ENCODE measurements at places on chromosomes 13 and 19.

GRCh38 chr19:3055741-3056416, 6.4 kb downstream of the TLE5 start:
- no peak for DNase-seq

DNA sequence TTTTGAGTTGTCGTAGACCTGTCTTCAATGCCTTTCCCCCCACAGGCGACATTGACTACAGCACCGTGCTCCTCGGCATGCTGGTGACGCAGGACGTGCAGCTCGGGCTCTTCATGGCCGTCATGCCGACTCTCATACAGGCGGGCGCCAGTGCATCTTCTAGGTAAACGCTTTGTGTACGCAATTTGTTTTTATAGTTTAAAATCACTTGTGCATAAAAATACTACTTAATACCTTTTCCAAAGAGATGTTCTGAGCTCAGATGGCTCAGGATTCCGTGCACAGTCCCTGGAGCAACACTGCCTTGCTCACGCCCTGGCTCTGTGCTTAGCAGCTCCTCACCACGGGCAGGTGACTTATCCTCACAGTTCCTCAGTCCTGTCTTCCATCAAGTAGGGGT, 30.1 kb upstream of the DCUN1D2 start:
- no peak for DNase-seq

GRCh38 chr19:10634430-10634829, 9.1 kb downstream of the SLC44A2 start:
- no peak for DNase-seq

- DNase-seq = no peak
Measured at GRCh38 chr19:6274756-6275155, 5.0 kb downstream of the MLLT1 start.

DNA sequence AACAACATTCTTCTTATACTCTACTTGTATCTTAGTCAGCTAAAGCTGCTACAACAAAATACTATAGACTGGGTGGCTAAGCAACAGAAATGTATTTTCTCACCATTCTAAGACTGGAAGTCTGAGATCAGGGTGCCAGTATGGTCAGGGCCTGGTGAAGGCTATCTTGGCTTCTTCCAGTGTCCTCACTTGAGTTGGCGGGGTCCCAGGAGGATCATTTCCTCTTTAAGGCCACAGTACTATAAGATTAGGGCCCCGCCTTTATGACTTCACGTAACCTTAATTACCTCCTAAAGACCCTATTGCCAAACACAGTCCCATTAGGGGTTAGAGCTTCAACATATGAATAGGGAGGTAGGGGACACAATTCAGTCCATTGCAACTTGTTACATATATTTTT, 30.7 kb upstream of the DOCK9 start:
- no peak for DNase-seq

GRCh38 chr13:102914339-102914930, 68.6 kb downstream of the ERCC5 start:
- DNase-seq = no peak

DNA sequence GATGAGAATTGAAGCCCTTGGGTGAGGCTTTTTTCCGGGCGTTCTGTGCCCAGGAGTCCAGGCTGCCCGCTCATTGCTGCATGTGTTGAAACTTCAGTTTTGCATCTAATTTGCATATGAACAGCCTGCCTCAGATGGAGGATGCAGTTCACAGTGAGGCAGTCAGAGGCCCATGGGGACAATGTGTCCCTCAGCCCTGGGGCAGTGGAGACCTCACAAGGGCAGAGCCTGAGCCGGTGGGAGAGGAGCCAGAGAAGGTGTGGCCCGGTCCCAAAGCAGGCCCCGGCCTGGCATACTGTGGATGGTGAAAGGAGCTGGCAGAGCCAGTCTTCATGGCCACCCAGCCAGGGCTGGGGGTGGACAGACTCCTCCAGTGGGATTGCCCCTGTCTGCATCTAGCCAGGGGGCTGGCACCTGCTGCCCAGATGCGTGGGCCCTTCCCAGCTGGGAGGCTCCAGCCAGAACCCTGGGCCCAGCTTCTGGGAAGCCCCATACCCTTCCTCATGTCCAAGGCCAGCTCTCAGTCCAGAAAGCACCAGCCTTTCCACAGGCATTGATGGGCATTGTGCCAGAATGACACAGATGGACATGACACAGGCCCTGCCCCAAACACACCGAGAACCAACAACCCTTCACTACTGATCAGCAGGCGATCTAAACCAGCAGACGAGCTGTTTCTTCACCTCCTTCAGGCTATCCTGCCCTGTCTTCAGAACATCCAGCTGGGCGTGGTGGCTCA, 32.9 kb upstream of the KCTD15 start:
- no peak for DNase-seq

DNA sequence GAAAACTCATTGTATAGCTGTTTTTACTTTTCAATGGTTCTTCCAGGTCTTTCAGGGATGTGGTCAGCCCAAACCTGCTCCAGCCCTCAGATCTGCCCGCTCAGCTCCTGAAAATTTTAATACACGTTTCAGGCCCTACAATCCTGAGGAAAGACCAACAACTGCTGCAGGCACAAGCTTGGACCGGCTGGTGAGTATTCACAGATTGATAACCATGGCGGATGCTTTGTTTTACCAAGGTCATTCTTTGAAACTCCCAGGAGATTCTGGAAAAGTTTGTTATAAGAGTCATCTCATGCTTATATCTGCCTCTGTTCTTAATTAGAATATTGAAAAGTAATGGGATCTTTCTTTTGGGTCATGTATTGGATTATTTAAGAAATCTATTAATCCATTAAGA, 173.5 kb downstream of the DCT start:
- DNase-seq = no peak

GRCh38 chr13:78305171-78305570, 298.2 kb downstream of the POU4F1 start:
- no peak for DNase-seq

DNA sequence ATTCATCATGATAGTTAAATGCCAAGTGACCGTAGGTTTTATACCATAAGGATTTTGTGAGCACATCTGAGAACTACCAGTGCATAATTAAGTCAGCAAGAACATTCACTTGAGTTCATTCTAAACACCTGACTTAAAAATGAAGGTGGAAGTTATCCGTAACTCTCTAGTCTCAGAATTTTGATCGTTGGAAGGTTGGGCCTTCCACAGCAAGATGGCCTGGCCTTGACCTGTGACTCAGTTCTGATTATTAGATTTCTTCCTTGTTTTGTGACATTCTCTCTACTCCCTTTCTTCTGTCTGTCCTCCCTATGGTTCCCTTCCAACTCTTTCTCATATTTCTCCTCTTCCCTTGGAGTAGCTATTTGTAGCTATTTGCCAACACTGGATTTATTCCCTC, 20.0 kb upstream of the WDFY2 start:
- DNase-seq = no peak

DNA sequence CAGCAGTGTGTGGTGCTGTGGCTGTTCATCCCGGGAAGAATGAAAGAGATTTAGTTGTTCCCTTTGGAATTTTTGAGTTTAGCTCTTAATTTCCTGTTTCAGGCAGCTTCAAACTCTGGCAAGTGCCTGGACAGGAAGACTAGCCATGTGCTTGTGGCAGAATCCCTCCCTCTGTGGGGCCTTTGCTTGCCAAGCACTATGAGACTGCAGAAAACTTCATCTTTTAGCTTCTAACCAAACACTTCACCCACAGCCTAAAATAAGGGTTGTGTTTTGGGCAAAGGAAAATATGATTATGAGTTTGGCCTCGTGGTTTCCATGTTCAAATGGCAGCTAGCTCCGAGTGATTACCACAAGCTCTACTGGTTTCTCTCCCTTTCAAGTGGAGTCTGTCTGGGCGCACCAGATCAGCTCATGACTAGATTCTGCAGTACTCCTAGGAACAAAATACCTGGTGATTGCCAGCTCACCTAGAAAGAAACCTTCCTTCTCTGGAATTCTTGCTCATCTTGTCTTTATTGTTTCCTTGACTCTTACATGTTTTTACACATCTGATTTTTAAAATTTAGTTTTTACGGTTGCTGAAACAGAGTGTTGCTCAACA, 707.5 kb downstream of the SLITRK6 start:
- DNase-seq = no peak

GRCh38 chr13:76383676-76384461, 502.3 kb downstream of the KCTD12 start:
- peak; percentile 86 for DNase-seq

DNA sequence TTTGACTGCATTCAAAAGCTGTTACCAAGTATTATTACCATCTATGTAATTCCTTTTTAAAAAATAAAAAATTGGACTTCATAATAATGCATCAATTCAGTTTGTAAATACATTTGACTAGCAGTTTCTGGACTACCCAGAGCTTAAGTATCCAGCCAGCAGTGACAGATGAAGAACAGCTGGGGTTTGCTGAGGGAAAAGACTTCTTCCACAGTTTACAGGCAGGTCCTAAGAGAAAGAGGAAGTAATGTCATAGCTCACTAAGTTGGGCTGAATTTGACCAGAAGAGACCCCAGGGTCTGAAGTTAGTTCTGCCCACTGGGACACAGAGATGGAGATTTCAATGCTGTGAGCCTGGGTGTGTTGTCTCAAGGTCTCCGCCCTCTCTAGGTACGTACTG, 96.4 kb downstream of the MBNL2 start:
- DNase-seq = no peak

DNA sequence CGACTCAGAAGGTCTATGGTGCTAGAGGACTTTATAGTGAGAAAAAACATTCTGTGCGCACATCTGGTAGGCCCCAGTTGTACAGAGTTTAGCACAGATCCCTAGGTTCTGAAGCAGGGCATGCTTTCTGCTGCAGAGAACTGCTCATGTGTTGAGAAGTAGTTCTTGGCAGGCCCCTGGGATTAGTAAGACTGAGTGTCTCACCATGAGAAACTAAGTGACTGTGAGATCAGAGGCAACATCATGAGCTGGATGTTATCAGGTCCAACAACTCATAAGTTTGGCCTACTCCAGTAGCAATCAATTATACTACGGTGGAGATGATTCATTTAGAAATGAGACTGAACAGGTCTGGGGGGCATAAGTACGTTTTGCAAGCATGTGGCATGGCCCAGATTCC, 507.4 kb upstream of the KLF12 start:
- DNase-seq = no peak
